ENCODE measurements at places on chromosomes 6 and 20. TPM values are rescaled to one million over a fixed set of nuclear protein-coding genes. Genes with fewer than 3 reads are reported as not detected.
A peak's percentile ranks its signal among the peaks of the same experiment; 100 is the strongest.

DNA sequence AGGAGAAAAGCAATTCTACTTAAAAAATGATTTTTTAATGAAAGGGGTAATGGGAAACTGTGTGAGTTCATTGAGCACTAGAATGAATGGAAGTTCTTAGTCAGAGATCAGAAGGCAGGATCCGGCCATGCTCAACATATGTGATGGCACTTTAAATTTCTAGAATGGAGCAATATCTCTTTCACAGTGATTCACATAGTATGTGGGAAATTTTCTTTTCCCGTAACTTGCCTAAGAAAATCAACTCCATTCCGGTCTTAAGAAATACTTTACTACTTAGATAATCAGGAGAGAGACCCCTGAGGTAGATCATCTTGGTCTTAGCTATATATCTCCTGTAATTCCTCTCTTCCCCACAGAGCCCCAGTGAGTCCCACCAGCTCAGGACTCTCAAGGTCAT lies 131.8 kb downstream of the SCML4 start:
- no peak for DNase-seq

DNA sequence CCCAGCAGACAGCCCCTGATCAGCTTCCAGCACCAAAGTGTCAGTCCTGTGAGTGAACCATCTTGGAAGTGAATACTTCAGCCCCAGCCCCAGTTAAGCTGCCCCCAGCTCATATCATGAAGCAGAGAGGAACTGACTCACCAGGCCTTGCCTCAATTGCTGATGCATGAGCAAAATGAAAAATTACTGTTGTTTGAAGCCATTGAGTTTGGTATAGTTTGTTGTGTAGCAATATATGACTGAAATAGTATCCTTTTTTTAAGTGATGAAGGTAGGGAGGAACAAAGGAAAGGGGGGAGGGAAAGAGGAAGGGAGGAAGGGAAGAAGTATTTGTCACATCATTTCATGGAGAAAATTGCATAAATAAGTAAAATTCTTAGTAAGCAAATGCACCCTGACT lies 266.4 kb downstream of the MAFB start:
- DNase-seq, result no peak

The PTCHD4 gene
- total RNA-seq, result 8.4 TPM

- no peak for DNase-seq
These were observed 23.5 kb upstream of the MLIP start for GRCh38 chr6:54087721-54088120.

DNA sequence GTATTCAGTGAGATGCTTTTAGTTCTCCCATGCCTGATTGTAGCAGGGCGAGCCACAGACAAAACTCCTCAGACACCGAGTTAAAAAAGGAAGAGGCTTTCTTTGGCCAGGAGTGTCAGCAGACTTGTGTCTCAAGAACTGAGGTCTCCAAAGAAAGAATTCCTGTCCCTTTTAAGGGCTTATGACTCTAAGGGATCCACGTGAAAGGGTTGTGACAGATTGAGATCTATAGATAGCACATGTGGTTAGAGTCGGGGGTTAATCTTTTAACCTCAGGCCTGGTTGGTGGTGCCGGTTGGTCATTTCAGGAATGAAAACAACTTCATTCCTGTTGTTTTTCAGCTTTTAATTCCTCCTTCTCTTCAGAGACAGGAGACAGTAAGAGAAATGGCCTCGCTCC lies 168.8 kb upstream of the GRIK2 start:
- DNase-seq, result no peak

DNA sequence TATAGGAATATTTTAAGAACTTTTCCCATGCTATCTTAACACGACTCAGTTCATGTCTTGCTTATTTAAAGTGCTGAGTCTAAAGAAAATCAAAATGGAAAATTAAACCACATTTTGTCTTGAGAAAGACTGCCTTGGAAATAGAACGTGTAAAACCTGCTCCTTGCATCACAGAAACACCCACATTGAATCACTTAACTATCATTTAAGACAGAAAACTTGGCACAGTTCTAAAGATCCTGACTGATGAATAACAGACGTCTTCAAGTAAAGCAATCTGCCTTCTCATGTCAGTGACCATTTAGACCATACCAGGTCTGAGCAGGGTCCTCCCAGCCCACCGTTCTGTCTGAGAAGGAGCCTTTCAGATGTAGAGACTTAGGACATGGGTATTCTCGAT lies 7.4 kb downstream of the PERP start:
- no peak for DNase-seq

The EYA4 gene
- 55.3 TPM for total RNA-seq

DNA sequence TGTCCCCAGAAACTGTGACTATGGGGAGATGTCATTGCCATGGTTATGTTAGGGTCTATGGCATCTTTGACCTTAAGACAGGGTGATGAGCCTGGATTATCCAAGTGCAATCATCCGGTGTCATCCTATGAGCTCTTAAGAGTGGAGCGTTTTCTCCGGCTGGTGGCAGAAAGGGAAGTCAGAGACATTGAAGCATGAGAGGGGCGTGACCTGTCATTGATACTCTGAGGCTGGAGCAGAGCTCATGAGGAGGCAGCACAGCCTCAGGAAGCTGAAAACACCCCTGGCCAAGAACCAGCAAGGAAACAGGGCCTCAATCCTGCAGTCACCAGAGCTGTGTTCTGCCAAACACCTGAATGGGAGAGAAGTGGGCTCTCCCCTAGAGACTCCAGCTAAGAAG lies 59.6 kb downstream of the ANKRD60 start:
- no peak for DNase-seq

- no peak for DNase-seq
These were observed 209.8 kb downstream of the SOD2 start for GRCh38 chr6:159483259-159483658.

- no peak for DNase-seq
These were observed 5.8 kb upstream of the SRXN1 start for GRCh38 chr20:658731-659291.

The ZC2HC1B gene
- total RNA-seq, result not detected

The DYNLT2 gene
- total RNA-seq, result 0.61 TPM

The SLC25A27 gene
- total RNA-seq, result 2.1 TPM

GRCh38 chr20:59938221-59938620 lies 1.9 kb downstream of the PPP1R3D start:
- no peak for DNase-seq

GRCh38 chr20:61024390-61024789 lies 227.7 kb upstream of the CDH4 start:
- no peak for DNase-seq

DNA sequence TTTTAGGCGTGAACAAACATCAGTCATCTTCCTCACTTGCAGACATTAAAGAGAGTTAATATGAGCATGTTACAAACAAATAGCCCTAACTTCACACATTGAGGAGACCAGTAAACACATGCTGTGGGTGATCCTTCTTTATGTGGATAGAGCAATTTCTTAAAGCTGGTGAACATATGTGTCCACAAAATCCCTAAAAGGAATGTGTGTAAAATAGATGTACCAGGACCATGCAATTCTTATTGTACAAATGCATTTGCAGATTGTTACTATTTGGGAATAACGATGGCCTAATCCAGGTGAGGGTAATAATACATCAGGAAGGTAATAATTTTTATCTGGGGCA lies 228.9 kb downstream of the ALDH8A1 start:
- no peak for DNase-seq

DNA sequence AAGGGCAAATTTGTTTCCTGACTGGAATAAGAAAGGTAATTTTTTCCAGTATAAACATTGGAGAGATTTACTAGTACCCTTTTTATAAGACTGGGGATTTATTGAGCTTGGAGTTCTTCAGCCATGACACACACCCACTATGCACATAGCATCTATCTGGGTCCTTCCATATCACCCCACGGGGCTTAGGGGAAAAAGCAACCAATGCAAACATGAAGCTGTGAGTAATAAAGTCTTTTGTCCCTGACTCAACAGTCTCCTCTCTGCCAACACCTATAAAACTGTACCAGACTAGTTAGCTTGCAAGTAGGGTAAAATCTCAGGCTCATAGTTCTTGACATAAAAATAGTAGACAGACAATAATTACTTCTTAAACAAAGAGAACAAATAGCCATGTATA lies 23.4 kb downstream of the COL21A1 start:
- DNase-seq, result no peak

GRCh38 chr6:49653942-49654341 lies 17.3 kb upstream of the RHAG start:
- no peak for DNase-seq

GRCh38 chr6:149239573-149240209 lies 77.8 kb upstream of the TAB2 start:
- no peak for DNase-seq

- peak; percentile 46 for DNase-seq
These were observed at the start of gene BTBD3 for GRCh38 chr20:11917663-11918062. TSS of gene BTBD3 (plus strand) at chr20:11917893. CDS start at chr20:11918276, 383 bp downstream.
